ENCODE measurements at places on chromosomes 7 and 10.

- DNase-seq = no peak
These were observed 177.9 kb upstream of the PLXDC2 start for GRCh38 chr10:19638182-19638895.

- DNase-seq = no peak
These were observed 59.5 kb downstream of the ACADSB start for GRCh38 chr10:123068087-123068853.

DNA sequence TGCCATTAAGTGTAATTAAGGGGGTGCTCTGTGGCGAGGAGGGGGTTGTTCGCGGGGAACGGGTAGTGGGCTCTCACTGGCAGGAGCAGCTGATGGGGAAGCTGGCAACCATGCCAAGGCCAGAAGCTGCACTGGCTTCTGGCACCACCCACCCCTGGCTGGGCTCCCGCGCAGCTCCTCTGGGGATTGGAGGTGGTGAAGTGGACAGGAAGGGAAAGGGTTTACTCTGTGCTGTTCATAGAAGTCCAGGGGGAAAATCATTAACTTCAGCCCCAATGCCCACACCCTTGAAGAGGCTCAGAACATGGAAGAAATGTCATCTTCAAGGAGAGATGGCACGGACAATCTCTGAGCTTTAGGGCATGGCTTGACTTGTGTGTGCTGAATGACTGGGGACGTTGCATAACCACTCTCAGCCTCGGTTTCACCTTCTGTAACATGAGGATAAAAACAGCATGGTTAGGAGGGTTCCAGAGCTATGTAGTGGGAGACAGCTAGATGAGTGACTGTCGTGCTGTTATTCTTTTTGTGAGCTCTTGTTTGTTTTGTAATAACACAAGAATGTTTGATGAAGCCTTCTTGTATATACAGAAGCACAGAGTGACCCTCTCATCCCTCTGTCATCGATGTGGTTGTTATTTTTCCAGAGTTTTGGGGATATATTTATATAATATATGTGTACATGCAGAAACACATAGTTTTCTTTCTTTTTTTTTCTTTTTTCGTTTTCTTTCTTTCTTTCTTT lies 29.9 kb downstream of the KAZALD1 start:
- DNase-seq = no peak

- DNase-seq = no peak
These were observed 118.0 kb downstream of the PLPP4 start for GRCh38 chr10:120574981-120575380.

GRCh38 chr10:104427989-104428388 lies 74.4 kb downstream of the CFAP58 start:
- DNase-seq = no peak

DNA sequence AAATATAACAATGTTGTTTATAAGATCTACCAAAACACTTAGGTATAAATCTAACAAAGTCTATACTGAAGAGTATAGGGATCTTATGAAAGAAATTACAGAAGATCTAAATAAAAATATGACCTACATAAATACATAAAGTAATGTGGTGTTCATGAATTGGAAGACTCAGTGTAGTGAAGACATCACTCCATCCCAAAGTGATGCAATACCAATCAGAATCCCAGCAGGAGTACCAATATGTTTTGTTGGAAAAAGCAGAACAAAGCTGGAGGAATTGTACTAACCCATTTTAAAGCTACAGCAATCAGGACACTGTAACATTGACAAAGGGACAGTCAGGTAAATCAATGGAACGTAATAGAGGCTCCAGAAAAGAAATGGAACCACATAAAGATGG lies 76.4 kb downstream of the CCSER2 start:
- no peak for DNase-seq

- no peak for DNase-seq
These were observed 56.7 kb downstream of the SCD start for GRCh38 chr10:100403734-100404133.

- DNase-seq = no peak
These were observed 263.6 kb downstream of the DOCK4 start for GRCh38 chr7:111942450-111943081.

- DNase-seq = no peak
These were observed 198.9 kb downstream of the IPMK start for GRCh38 chr10:58068809-58069208.

GRCh38 chr7:101099969-101100781 lies 14.9 kb downstream of the TRIM56 start:
- no peak for DNase-seq

DNA sequence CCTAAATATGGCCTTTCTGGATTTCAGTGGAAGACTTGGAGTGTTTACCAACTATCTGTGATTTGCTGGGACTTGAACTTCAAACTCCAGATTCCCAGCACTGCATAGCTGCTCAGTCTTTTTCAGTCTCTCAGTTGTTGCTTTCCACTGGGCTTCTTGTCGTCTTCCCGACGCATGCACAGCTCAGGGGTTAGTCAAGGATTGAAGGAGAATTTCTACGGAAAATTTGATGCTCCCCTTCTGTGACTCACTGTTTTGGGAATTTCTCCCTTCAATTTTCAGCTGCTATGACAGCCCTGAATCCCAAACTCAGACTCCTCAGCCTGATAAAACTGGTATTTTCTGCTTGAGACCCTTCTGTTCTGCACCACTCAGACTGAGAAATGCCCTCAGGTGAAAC lies 91.7 kb downstream of the CYP26A1 start:
- no peak for DNase-seq

DNA sequence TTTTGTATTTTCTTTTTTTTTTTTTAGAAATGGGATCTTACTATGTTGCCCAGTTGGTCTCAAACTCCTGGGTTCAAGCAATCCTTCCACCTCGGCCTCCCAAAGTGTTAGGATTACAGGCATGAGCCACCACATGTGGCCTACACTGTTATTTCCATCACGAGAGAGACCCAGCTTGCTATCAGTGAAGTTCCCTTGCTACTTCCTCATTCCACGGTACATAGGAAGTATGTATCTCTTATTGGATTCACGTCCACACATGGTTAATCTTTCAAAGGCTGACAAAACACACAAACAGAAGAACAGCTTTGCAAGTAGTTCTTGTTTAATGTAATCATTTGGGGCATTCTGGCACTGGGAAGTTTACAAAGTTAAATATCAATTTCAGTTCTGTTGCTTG lies 50.9 kb downstream of the DCLRE1A start:
- no peak for DNase-seq

DNA sequence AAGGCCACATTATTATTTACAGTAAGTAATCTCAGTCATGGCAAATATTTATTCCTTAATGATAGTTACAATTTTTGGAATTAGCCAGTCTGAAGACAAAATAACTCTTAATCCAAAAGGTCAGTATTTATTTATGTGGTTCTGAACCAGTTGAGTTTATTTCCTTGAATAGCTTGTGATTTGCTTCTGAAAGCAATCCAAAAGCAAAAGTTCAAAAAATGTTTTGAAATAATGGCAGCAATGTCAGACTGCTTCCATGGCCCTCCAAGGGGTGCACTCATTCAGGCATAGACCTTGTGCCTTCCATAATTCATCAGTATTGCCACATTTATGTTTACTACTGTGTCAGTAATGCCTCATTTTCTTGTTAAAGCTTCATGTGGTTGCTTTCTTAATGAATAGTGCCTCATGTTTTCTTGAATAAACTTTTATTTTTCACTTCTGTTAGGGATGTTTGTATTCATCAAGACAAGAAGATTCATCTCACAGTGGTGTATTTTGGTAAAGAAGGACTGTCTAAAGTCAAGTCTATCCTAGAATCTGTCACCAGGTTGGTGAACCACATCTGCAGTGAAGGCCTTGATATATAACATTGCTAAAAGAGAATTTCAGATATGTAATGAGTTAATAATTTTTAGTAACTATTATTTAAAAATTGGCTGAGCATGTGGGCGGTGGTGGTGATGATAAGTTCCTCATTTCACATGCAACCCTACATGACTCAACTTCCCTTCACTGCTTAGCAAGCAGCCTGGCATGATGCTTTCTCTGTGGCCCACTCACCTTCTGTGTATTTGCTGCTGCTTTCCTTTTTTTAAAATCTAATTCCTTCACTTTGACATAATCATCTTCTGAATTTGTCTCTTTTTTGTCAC lies 22.0 kb downstream of the CSGALNACT2 start:
- no peak for DNase-seq

GRCh38 chr10:103951942-103952341 lies 15.0 kb upstream of the SLK start:
- DNase-seq = no peak

- no peak for DNase-seq
These were observed 176.0 kb upstream of the MYO3A start for GRCh38 chr10:25758041-25758457.

- no peak for DNase-seq
These were observed 11.7 kb downstream of the CASP7 start for GRCh38 chr10:113691381-113691780.

- DNase-seq = no peak
These were observed 133.4 kb upstream of the CSTF2T start for GRCh38 chr10:51832652-51833383.

GRCh38 chr10:52308251-52309031 lies 5.6 kb upstream of the DKK1 start:
- no peak for DNase-seq

DNA sequence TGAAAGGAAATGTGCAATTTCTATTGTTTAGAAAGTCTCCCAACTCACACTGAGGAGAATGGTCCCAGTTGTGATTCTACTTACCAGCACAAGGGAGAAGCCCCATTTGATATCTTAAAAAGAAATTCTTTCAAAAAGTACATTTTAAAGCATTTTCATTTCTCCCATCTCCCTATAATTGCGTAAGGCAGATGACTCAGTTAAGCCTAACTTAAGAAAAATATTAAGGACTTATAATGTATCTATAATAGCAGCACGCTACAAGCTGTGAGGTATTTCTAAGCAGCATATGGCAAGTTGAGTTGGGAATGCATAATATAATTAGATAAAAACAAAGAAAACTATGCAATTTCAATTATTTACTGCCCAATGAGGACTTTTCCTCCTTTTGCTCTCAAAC lies 8.5 kb upstream of the NRCAM start:
- no peak for DNase-seq

- no peak for DNase-seq
These were observed 47.7 kb downstream of the PAX2 start for GRCh38 chr10:100793055-100793454.

DNA sequence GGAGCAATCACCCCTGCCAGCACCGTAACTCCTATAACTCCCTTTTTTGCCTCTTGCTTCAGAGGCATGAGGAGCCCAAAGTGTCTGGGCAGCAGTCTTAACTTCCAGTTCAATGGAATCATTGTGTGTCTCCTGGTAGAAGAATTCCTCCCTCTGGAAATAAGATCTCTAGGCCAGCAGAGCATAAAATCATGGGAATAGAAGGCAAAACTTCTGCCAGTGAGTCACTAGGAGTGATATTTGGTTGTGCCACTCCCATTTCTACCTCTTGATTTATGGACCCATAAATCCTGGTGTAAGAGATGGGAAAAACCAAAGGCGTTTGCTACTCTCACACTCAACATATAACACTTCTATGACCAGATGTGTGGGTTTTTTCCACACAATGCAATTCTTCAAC lies 104.9 kb upstream of the FAM180A start:
- no peak for DNase-seq

DNA sequence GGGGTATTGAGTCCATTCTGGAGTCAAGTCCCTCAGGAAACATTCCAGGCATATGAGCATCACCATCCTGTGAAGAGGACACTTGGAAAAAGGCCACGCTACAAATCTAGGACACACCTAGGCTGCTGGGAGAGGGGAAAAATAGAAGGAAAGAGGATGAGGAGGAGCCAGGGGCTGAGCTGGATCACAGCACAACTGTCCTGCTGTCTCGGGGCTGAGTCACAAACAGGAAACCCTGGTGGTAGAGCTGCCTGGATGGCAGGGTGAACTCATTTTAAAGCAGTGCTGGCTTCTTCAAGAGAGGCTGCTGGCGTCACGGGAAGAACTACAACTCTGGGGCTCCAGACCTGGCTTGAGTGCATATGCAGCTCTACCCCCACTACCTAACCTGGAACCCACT lies 151.5 kb downstream of the RNF216 start:
- DNase-seq = peak; percentile 26

- no peak for DNase-seq
These were observed 383.9 kb downstream of the SORCS1 start for GRCh38 chr10:106780632-106781031.

DNA sequence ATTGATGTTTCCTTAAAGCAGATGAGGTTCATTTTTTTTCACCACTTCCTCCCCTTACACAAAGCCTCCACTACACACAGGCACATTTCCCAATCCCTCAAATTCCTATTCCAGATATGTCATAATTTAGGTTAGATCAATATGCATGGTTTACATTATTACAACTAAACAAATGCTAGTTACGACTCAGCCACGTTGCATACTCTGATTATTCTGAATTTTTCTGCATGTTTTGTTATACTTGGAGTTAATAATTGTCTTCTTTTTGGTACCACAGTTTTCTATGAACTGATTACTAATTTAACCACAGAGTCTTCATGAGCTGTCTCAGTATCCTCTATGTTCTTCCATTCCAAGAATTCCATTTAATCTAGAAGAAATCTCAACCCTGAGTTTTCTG lies 4.4 kb upstream of the BICC1 start:
- DNase-seq = no peak

DNA sequence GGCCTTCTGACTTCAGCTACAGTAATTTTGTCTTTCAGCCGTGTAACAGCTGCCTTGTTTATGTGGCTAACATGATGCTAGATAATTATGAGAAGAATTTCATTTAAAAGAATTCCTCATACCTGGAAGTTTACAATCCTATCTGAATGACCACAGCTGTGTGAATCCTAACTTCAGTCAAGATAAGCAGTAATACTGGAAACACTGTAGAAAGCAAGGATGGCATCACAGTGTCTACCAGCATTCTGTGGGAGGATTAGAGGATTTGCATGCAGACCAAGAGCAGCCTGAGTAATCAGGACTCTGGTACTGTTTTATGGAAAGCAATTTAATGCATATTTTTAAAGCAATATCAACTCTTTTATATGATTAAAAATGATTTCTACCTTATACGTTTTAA lies 282.4 kb downstream of the EXOC4 start:
- no peak for DNase-seq

DNA sequence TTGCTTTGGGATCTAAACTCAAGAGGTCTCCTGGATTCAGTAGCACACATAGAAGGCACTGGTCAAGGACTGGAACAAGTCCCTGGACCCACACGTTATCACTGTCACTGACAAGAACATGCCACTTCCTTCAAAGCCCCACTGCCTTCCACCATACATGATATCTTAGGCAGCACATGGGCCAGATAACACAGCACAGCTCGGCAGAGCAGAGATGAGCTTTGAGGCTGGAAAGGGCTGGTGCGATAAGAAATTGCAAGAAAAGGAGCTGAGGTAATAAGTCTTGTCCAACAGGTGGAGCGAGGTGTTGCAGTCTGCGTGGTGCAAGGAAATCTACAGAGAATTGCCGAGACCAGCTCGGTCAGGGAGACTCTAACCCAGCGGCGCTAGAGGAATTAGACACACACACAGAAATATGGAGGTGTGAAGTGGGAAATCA lies 139.8 kb upstream of the CDK13 start:
- DNase-seq = no peak

GRCh38 chr10:8238986-8239385 lies 184.5 kb downstream of the GATA3 start:
- no peak for DNase-seq

- no peak for DNase-seq
These were observed 21.7 kb downstream of the RSU1 start for GRCh38 chr10:16795410-16796073.

GRCh38 chr7:37993060-37993501 lies 72.6 kb downstream of the EPDR1 start:
- no peak for DNase-seq

GRCh38 chr10:89813546-89813945 lies 112.2 kb downstream of the KIF20B start:
- no peak for DNase-seq
